ENCODE measurements at places on chromosomes 5 and 9.

DNA sequence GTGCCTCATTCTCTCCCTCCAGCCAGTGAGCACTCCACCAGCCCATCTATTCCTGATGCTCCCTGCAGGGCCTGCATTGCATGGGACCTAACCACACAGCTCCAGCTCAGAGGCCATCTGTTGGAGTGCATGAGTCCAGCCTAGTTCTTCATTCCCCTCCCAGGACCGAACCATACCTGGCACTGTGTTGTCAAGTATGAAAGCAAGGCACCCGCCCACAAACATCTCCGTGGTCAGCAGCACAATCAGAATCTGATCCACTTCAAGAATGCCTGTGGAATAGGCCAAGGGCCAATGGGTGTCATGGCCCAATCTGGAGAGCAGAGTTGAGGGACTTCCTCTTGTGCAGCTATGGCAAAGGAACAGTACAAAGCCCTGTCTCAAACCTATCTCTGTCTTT lies 5.9 kb downstream of the SLC23A1 start:
- no peak for DNase-seq

GRCh38 chr9:97761879-97762278 lies 64.7 kb upstream of the XPA start:
- DNase-seq: no peak

DNA sequence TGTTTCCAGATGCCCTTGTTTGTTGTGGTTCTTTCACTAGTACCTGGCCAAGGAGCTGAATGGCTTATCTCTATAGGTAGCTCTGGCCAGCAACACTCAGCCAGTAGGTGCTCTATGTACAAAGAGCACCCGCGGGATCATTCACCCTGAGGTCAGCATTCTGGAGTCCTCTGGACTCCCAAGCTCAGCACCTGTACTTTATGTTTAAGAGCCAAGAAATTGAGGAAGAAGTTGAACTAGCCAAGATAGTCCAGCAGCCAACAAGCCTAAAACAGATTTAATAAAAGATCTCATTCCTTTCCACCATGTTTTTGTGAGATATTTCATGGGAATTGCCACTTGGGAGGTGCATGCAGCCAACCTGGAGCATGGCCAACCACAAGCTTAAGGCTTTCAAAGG lies 242.6 kb upstream of the PAPPA start:
- DNase-seq: no peak

DNA sequence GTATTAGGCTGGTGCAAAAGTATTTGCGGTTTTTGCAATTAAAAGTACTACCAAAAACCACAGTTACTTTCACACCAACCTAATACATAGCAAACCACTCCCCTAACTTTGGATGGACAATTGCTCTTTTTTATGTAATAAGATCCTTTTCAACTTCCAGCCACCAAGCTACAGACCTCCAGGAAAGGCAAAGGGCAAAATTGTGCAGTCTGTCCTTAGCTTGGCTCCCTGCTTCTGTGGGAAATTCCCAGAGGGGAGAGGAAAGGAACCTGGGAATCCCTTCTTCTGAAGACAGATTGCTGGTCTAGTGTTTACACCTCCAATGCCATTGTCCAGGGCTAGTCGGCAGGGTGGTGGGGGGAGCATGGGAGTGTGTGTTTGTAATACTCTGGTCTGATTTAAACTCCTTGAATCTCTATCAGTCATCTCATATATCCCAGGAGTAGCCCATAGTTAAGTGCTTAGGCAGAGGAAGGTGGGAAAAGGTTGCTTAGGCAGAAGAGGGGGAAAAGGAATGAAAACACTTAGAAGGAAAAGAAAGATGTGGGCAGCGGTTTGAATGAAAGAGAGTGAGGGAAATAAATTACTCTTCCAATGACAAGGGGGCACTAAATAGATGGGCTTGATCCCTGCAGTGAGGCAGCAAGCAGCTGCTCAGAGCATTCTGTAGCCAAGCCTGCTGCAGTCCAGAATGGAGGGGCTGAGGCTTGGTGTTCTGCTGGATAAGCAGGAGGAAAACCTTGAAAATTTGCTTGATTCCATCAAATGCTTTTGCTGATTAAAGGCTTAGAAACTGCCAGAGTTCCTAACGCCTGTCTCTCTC lies 86.9 kb upstream of the MAP1B start:
- DNase-seq: no peak

DNA sequence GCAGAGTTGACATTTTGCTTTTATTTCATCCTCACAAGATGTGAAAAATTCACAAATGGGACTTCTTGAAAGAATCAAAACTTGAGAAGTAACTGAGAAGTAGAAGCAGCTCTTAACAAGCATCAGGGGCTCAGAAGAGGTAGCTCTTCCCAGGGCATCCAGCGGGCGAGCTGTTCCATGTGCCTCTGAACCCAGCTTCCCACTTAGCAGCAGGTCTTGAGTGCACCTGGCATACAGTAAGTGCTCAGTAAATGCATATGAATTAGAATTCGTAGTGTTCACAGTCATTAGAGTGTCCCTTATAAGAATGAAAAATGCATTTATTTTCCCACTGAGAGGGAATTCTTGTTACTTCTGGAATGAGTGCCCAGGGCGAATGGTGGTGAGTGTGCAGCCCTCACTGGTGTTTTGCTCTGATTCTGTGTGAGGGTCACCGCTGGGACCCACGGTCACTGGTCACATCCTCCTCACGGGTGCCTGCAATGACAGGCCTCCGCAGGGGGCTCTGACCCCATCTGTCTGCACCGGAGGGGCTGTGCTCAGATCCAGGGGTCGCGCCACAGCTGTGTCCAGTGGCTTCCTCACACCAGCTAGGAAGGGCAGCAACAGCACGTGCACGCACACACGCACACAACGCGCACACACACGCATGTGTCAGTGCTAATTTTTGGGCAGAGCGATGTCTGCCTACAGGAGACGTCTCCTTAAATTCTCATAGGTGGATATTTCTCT lies 26.9 kb downstream of the EXOC3 start:
- DNase-seq: no peak

DNA sequence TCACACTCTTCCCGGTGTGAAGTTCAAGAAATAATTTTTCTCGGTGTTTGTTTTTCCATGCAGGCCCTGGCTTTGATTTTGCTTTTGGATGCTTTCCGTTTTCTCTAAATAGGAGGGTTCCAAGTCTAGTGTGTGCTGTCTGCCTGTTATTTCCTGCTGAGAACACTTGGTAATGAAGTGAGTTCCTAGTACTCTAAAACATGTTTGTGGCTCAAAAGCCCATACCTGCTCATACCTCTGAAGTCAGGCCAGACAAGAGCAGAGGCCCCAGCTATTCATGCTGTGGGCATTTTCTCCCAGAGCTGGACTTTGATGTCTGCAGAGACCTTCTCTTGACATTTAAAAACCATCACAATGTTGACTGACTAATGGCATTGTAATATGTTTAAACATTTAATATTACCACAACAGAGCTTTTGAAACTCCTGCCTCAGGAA lies 211.2 kb downstream of the GOLPH3 start:
- no peak for DNase-seq

DNA sequence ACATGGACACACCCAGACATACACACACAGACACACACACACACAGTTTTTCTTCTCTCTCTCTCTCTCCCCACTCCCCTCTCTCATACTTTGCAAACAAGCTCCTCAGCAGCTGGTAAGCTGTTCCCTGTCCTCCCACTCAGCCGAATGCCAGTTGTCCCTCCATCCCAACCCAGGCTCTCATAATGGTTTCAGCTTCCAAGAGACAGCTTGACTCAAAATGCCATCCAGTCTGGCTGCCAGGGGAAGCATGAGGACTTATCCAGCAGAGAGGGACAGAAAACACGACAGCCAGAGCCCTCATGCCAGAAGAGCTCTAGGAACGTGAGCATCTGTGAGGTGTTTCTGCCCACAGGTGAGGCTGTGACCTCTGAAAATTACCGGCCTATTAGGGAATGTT lies 112.6 kb upstream of the SPDL1 start:
- no peak for DNase-seq

DNA sequence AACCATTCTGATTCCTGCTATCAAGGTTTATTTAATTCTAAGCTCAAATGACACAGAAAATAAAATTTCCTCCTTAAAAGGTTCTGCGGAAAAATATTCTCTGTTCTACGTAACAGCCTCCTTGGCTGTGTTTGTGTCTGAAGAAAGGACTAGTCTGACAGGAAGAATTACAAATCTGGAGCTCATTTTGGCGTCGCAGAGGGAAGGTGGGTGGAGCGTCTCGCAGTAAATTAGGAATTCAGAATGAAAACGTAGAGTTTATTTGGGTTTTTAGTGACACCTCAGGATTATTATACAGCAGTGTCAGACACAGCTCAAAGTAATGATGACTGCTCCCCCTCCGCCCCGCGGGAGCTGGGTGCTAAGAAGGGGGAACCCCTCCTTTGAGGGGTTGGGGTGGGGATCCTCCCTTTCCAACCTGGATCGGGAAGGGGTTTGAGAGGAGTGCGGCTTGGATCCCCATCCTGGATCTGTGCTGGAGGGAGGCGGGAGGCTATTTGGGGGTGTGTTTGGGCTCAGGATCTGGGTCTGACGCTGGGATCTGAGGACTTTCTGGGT lies 933 bp upstream of the TGFBR1 start:
- DNase-seq: no peak

- no peak for DNase-seq
These were observed 3.3 kb downstream of the RPL35 start for GRCh38 chr9:124858330-124859046.

- DNase-seq: no peak
These were observed 15.9 kb upstream of the SYNPO start for GRCh38 chr5:150624334-150625163.

- DNase-seq: no peak
These were observed 27.7 kb downstream of the PRDM6 start for GRCh38 chr5:123116757-123117156.
